Stimulated activated CD4-positive, alpha-beta T cell treated with anti-CD3 and anti-CD28 coated beads, TNF-alpha, amount 100 ng/mL, for 4 hours (primary cell): ENCODE measurements at places on chromosomes 7 and 10.

GRCh38 chr7:88458279-88458678, 151.6 kb upstream of the STEAP4 start:
- DNase-seq, result no peak

GRCh38 chr7:148304456-148304855, 286.1 kb upstream of the C7orf33 start:
- no peak for DNase-seq

DNA sequence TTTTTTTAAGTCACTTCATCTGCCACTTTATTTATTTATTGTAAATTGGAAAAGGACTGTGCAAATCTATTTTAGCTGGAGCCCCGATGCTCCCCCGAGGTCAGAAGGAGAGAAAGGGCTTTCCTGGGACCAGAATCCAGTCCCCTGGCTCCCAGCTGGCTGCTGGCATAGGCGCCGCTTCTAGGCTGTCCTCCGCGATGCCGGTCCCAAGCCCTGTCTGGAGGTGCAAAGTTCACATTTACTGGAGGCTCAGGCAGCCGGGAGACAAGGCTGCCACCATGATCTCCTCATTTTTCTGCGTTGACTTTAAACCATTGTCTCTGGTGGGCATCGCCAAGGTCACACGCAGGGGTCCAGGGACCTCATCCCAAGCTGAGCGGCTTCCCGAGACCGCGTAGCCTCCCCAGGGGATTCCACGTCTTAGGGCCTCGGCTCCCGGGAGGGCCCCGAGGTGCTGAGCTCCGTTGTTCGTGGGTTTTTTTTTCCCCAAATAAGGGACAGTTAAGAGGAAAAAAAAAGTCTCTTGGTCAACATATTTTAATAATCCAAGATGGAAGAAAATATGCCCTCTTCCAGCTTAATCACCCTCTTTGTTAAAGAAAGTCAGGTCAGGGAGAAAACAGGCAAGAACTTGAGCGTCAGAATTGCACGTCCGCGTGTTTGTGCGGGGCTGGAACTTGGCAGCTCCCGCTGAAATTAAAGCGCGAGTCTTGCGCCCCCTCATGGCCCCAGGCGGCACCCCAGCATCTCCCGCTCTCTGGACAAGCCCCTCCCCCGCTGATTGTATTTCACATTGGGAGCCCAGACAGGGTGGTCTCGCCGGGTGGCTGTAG, 11.9 kb downstream of the RGR start:
- DNase-seq, result peak; percentile 3

- DNase-seq, result no peak
These were observed 402.0 kb upstream of the NRG3 start for GRCh38 chr10:81472927-81473470.

DNA sequence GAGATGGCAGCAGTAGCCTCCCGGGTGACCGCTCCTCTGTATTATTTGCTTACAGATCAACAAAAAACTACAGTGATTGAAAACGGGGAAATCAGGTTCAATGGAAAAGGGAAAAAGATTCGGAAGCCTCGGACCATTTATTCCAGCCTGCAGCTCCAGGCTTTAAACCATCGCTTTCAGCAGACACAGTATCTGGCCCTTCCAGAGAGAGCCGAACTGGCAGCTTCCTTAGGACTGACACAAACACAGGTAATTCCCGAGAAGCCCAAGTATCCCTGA, 2.2 kb downstream of the DLX6 start:
- DNase-seq, result no peak
